ENCODE measurements at places on chromosomes 5 and 9.

GRCh38 chr5:141094481-141095262, at the start of gene PCDHB2:
Gene PCDHB2, plus strand, starts transcription at chr5:141094615. Its CDS starts 176 bp downstream, at chr5:141094791.
- DNase-seq = no peak

- no peak for DNase-seq
Observed at GRCh38 chr5:1987471-1987870, 104.7 kb upstream of the IRX4 start.

- no peak for DNase-seq
Observed at GRCh38 chr5:150659360-150660107, 1.5 kb upstream of the MYOZ3 start.

DNA sequence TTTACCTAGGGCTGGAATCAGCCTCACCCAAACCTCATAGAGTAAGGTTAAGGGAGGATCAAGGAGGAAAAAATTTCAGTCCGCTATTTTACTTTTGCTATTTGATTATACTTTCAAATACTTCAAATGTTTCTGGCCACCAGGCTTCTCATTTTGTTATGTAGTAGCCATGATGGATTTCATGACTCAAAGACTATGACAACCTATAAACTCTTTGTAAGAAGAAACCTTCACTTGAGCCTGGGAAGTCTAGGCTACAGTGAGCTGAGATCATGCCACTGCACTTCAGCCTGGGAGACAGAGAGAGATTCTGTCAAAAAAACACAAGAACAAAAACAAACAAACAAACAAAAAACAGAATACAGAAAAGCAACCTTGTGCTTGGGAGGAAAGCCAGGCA, 293.6 kb upstream of the TNC start:
- DNase-seq = no peak

DNA sequence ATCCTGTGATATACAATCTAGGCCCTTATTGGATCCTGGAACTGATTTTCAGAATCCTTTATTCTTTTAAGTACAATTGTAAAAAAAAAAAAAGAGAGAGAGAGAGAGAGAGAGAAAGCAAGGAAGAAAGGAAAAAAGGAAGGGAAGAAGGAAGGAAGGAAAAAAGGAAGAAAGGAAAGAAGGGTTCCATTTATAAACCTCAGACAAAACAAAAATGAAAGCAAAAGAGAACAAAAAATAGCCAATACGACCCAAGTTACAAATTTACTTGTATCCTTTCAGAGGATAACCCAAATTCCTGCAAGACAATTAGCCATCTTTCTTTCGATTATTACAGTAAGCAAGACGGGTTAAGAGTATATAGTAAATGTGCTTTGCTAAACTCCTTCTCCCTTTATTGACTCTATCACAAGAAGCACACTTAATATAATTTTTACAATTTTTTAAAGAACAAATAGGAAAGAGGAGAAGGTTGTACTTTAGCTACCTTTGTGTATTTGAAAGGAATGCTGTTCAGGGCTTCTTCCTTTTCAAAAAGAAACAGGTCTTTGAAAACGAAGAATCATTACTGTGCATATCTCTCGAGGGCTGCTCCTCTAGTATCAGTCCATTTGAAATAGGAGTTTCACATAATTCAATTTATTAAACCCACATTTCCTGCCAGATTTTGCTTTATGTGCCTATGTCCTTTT, 543.3 kb downstream of the RAB3C start:
- DNase-seq = no peak

DNA sequence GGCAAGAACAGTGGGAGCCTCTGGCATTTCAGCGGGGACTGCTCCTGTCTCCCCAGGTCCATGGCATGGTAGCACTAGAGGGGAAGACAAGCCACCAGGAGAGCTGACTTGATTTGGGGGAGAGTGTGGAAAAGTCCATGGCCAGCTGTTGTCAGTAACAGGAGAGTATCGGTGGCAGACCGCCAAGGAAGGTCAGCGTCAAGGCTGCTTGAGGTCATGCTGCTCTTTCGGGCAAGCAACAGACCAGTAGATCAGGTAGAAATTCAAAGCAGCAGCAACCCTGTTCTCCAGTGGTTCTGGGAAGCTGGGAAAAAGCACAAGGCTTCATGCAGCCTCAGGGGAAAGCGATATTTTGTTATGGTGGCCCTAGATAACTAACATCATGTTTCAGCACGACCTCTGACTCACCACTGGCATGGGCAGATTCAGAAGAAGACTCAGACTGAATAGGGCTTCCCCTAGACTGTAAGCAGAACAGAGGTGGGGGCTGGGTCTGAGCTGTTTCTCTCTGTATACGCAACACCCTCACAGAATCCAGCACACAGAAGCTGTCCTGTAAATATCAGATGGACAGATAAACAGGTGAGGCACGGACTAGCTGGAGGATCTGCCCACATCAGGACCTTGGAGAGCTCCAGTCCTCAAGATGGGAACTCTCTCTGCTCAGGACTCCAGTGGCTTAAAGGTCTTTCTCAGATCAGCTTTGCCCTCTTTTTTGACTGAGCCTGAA, 35.2 kb upstream of the PLEKHG4B start:
- DNase-seq = no peak

GRCh38 chr5:109998726-109999125, 309.0 kb downstream of the MAN2A1 start:
- DNase-seq = no peak

- no peak for DNase-seq
Observed at GRCh38 chr5:61790678-61791077, 458.6 kb downstream of the ZSWIM6 start.

GRCh38 chr9:5631026-5631425, 2.1 kb downstream of the RIC1 start:
- no peak for DNase-seq

Measured in naive B cell (primary cell).